ENCODE measurements at places on chromosomes 1 and 21. TPM values are rescaled to one million over a fixed set of nuclear protein-coding genes. Genes with fewer than 3 reads are reported as not detected.

C1orf87 gene
- total RNA-seq, result not detected

CFAP298 gene
- 60.7 TPM for total RNA-seq

SLFNL1 gene
- total RNA-seq, result 1.7 TPM

ZNF124 gene
- total RNA-seq, result 56.2 TPM

OTUD3 gene
- 5.8 TPM for total RNA-seq

DNA sequence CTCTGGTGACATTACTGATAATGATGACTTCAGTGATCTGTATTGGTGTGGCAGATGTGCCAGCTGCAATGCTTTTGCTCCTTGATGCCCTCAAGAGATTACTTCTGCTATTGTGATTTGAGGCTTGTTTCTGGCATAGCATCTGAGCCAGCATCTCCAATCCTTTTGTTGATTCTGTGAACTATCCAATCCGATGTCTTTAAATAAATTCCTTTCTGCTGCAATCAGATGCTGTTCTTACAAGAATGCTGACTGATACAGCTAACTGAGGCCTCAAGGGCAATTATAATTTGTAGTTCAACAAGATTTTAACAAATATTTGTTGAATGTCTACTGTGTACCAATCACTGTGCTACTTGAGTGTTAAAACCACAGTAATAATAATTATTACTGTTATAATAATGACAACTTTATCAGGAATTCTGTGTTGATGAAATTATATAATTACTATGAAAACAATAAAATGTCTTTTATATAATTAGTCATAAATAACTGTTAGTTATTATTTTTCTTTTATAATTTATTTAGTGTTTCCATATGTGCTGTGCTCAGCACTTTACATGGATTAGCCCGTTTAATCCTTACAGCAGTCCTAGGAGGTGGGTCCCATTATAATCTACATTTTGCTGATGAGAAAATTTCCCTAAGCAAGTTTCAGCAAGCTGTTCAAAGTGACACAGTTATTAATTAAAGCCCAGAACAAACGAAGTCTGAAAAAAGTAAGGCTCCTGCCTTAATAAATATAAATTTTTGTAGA lies 308.2 kb downstream of the BRINP3 start:
- H3K27me3 ChIP-seq, result no peaks in the 10 kb centered on the region
- no peaks in the 10 kb centered on the region for H3K36me3 ChIP-seq
- H3K4me1 ChIP-seq, result no peaks in the 10 kb centered on the region
- no peak overlapping the region for H3K4me3 ChIP-seq

GRCh38 chr1:3679799-3680453 lies 27.6 kb downstream of the TP73 start:
- no peaks in the 10 kb centered on the region for H3K36me3 ChIP-seq
- no peak for DNase-seq
- H3K4me3 ChIP-seq, result no peak overlapping the region
- no peak overlapping the region for H3K27ac ChIP-seq
- no peaks in the 10 kb centered on the region for H3K4me1 ChIP-seq

KRTAP11-1 gene
- total RNA-seq, result not detected

- H3K27ac ChIP-seq, result no peak overlapping the region
- H3K36me3 ChIP-seq, result no peaks in the 10 kb centered on the region
- no peak for DNase-seq
- no peak overlapping the region for H3K4me3 ChIP-seq
- H3K4me1 ChIP-seq, result no peaks in the 10 kb centered on the region
These were observed 352.5 kb downstream of the HHAT start for GRCh38 chr1:210681158-210681557.

OPTC gene
- not detected for total RNA-seq

NPHS2 gene
- not detected for total RNA-seq

DNA sequence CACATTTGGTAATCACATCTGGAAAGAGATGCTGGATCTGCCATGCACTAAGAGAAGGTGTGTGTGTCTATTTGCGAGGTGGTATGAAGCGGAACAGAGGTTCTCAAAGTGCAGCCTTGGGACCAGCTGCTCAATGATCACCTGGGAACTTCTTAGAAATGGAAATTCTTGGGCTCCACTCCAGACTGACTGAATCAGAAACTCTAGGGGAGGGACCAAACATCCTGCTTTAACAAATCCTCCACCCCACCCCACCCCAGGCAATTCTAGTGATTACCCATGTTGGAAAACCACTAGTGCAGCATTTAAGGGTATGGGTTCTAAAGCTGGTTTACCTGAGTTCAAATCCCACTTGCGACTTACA lies 143.9 kb upstream of the JUN start:
- no peak overlapping the region for H3K4me3 ChIP-seq
- peak; percentile 60 for DNase-seq
- H3K27ac ChIP-seq, result peak overlapping the region; percentile 63
- peaks cover 35% of the 10 kb centered on the region for H3K4me1 ChIP-seq
- no peaks in the 10 kb centered on the region for H3K36me3 ChIP-seq

TRIM45 gene
- 7.1 TPM for total RNA-seq

WDR3 gene
- 19.9 TPM for total RNA-seq

LCE1C gene
- total RNA-seq, result not detected

VSIG8 gene
- total RNA-seq, result 0.11 TPM

DNA sequence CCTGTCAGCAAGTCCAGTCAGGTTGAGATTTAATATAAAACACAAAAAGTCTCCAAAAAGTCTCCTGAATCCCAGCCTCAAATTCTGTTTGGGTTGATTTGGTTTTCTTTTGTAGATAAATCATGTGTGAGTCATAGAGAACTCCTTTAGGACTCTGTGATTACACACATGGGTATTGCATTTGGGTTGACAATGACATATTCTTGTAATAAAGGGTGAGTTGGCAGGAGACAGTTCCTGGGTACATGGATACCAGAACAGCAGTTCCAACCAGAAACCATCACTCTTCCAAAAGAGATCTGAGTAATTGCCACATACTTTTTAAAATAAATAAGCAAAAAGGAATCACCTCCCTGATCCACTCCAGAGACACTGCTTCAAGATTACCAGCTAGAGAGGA lies 8.9 kb downstream of the CR2 start:
- DNase-seq, result no peak
- H3K4me1 ChIP-seq, result no peaks in the 10 kb centered on the region
- H3K36me3 ChIP-seq, result no peaks in the 10 kb centered on the region
- H3K27me3 ChIP-seq, result no peaks in the 10 kb centered on the region
- no peak overlapping the region for H3K27ac ChIP-seq

DNA sequence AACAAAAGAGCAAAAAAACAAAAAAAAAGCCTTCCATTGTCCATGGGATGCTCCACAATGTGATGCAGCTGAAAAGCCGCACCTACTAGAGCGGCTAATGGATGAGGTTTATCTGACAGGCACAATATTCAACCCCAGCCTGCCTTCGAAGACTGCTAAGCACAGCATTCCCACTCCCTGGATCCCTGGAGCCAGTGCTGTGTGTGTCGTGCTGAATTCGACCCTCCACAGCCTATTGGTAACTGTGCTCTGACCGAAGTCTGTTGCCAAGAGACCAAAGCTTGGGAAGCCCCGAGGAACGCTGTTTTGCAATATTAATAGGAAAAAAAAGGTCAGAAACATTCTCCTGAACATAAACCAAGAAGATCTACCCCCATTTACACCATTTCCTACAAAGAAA lies 57.2 kb upstream of the PUM1 start:
- no peaks in the 10 kb centered on the region for H3K36me3 ChIP-seq
- no peaks in the 10 kb centered on the region for H3K27me3 ChIP-seq
- H3K27ac ChIP-seq, result no peak overlapping the region

ABCG1 gene
- 13.8 TPM for total RNA-seq

DNA sequence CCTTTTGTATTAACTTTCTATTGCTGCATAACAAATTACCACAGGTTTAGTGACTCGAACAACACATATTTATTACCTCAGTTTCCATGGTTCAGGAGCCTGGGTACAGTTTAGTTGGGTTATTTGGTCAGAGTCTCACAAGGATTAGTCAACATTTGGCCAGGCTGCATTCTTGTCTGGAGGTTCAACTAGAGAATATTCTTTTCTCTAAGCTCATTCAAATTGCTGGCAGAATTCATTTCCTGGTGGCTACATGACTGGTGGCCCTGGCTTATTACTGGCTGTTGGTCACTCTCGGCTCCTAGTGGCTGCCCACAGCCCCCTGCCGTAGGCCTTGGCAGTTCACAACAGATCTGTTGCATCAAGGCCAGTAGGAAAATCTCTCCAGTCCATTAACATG lies 81.1 kb upstream of the ADAR start:
- H3K27me3 ChIP-seq, result no peaks in the 10 kb centered on the region
- no peak overlapping the region for H3K27ac ChIP-seq
- no peaks in the 10 kb centered on the region for H3K36me3 ChIP-seq
- no peak for DNase-seq
- no peak overlapping the region for H3K4me3 ChIP-seq

DNA sequence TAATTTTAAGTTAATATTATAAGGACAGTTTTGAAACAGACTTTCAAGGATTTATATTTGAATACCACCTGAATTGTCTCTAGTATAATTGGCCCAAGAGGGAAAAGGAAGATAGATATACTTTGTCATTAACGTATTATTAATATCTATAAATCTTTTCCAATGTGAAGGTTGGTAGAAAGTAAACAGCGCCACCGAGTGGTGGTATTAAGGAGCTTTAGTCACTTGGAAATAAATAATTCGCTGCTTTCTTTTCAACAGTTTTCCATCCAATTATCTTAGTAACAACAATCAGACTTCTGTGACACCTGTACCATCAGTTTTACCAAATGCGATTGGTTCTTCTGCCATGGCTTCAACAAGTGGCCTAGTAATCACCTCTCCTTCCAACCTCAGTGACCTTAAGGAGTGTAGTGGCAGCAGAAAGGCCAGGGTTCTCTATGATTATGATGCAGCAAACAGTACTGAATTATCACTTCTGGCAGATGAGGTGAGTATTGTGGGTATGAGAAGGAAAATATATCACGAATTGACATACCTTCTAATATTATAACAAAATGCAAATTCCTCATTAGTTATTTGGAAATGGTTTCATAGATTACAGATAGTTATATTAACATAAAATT lies 37.7 kb downstream of the SH3GLB1 start:
- no peak for DNase-seq
- no peak overlapping the region for H3K4me3 ChIP-seq
- no peaks in the 10 kb centered on the region for H3K27me3 ChIP-seq
- H3K36me3 ChIP-seq, result peaks cover 28% of the 10 kb centered on the region

DNA sequence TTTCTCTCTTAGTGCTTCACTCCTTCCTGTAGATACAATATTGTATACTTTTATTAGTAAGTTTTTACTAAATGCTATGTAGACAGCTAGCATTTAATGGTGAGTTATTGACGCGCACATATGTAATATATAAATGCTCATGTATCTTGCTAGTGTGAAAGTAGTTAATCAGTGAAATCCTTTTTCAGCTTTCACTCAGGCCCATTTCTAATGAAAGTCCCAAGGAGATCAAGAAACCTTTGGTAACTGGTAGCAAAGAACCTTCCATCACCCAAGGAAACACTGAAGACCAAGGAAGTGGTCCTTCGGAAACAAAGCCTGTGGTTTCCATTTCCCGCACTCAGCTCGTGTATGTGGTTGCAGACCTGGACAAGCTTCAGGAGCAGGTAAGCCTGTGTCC lies 27.2 kb downstream of the AGT start:
- peaks cover 39% of the 10 kb centered on the region for H3K36me3 ChIP-seq
- no peak overlapping the region for H3K27ac ChIP-seq
- no peak for DNase-seq
- H3K4me1 ChIP-seq, result peaks cover 7% of the 10 kb centered on the region

- H3K27me3 ChIP-seq, result no peaks in the 10 kb centered on the region
- H3K27ac ChIP-seq, result no peak overlapping the region
- no peak for DNase-seq
- peaks cover 21% of the 10 kb centered on the region for H3K36me3 ChIP-seq
- no peak overlapping the region for H3K4me3 ChIP-seq
These were observed 21.5 kb downstream of the ABCB10 start for GRCh38 chr1:229536982-229537381.

DNA sequence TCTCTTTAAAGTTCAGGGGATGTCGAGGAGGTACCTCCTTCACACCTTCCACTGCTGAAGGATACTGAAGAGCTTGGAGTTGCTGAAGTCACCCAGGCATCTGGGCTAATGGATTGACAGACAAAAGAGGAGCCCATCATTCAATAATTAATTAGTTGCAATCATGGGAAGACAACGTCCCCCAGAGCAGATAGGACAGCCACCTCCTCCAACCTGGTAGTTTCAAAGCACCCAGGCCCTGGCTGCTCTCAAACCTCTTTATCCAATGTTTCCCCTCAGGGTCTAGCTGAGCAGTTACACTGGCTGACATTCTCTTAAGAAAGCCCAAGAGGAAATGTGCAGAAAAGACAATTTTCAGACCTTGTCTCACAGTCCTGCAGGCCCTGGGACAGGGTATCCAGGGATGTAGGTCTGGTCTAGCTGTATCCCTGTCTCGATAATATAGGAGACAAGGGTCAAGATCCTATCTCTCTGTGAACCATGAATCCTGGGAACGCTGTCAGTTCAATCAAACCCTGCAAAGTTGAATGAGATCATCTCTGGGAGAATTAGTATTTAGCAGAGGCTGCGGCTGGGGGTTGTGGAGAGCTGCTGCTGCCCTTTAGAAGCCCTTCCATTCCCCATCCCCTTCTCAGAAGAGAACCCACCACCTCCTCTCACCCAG lies 1.1 kb downstream of the TSPAN2 start:
- no peak overlapping the region for H3K4me3 ChIP-seq
- DNase-seq, result no peak
- H3K4me1 ChIP-seq, result peaks cover 8% of the 10 kb centered on the region
- no peak overlapping the region for H3K27ac ChIP-seq

FCRL5 gene
- total RNA-seq, result 0.15 TPM

DNA sequence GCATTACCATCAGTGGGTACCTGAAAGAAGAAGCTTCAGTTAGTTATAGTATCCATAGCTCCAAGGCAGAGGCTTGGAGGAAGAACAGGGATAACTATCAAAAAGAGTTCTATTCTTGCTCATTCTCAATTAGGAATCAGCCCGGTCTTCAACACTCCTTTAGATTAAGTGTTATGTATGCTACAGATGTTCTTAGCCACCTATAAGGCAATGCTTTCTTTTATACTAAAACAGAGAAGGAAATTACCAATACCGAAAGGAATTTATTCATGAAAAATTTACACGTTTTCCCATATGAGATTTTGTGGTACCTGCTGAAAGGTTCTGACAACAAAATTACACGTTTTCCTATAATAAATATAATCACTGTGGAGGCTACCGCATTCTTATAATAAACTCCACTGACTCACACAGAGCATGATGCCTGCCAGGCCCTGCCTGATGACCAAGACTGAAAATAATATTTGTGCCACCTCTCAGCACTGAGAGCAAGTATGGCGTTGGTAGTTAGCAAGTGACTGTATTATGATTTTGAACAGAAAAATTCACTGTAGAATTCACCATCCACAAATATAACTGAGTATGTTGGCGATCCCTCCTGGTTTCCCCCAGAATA lies 58.3 kb downstream of the APP start:
- H3K4me1 ChIP-seq, result peaks cover 24% of the 10 kb centered on the region
- DNase-seq, result no peak
- H3K27ac ChIP-seq, result no peak overlapping the region
- H3K36me3 ChIP-seq, result no peaks in the 10 kb centered on the region
- H3K27me3 ChIP-seq, result no peaks in the 10 kb centered on the region
- H3K4me3 ChIP-seq, result no peak overlapping the region

All from thyroid gland (tissue), 4 donors.